Temporal lobe (tissue), 4 donors: ENCODE measurements at places on chromosomes 7 and 10. TPM values are rescaled to one million over a fixed set of nuclear protein-coding genes. Genes with fewer than 3 reads are reported as not detected.

Gene NACAD
- total RNA-seq = 8.9 TPM

Gene CYP3A4
- total RNA-seq = not detected

Gene SCIN
- 0.98 TPM for total RNA-seq

Gene OR2AE1
- total RNA-seq = 0.25 TPM

Gene CHST3
- total RNA-seq = 5.4 TPM

Gene RNF133
- 0.25 TPM for total RNA-seq

Gene AGAP6
- total RNA-seq = 4.2 TPM

Gene PHKG1
- 2.5 TPM for total RNA-seq

Gene FAM20C
- 16.2 TPM for total RNA-seq
